ENCODE measurements at places on chromosomes 2 and 18.

DNA sequence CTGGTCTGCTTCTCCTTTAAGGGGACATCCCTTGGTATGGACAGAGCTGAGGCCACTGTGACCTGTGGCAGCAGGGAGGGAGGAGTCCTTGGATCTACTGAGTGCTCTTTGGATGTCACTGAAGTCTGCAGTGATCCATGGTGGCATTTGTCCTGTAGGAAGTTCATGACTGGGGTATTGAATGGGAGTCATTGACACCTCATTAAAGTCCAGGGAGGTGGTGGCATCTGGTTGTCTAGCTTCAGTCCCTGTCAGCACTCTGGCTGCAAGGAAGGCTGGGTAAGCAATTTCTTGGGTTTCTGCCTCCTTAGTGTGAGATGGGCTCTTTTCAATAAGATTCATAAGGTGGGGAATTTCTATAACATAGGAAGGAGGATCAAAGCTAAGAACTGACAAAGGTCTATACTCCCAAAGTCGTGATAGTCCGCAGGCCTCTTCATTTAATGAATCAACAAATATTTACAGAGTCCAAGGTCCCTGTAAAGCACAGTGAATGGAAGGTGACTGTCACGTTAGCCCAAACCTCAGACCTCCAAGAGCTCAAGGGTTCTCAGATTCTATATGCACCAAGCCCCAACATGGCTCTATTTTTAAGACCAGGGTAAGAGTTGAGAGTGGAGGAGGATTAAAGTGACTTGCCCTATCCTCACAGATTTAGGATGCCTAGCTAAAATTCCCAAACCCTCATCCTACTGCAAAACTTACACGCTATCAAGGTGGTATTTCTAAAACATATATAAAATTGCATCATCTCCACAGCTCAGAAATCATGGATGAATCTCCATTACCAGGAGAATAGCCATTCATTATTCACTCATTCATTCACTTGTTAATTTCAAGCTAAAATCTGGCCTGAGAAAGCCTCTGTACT is 40.2 kb downstream of the THNSL2 start:
- DNase-seq = no peak

DNA sequence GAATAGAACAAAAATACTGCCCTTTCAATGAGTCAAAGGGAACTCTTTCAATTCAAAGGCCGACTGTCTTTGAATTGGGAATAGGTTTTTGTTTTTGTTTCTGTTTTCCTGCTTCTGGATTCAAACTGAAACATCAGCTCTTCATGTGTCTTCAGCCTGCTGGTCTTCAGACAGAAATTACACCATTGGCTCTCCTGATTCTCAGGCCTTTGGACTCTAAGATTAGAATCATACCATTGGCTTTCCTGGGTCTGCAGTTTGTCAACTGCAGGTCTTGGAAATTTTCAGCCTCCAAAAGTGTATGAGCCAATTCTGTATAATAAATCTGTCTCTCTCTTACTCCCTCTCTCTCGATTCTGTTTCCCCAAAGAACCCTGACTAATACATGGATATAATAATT is 31.1 kb downstream of the CTLA4 start:
- no peak for DNase-seq

DNA sequence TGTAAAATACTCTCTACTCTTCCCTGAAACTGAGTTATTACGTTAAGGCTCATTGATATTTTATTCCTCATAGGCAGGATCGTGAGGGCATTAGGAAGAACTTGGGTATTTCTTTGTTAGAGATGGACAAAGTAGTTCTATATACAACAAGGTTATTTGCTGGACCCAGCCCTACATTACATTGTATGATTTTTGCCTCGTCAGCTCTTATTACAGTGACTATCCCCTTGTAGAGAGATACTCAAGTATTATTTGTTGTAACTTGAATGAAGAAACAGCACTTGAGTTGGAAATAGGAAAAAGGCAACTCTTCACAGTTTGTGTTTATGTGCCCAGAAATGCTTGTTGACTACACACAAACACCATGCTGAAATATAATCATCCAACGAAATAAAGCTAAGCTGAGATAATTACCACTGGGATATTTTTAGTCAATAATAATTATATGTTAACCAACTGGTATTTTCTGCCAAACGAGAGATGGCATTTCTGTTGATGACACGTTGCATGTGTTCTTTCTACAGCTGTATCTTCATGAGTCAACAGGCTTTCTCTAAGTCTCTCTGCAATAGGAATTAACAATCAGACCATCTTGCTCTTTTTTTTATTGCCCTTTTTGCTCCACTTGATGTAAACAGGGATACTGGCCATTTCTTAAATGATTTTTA is 947.6 kb downstream of the DPP10 start:
- DNase-seq = no peak

GRCh38 chr2:238256594-238257104 is 16.8 kb upstream of the HES6 start:
- DNase-seq = peak; percentile 42

DNA sequence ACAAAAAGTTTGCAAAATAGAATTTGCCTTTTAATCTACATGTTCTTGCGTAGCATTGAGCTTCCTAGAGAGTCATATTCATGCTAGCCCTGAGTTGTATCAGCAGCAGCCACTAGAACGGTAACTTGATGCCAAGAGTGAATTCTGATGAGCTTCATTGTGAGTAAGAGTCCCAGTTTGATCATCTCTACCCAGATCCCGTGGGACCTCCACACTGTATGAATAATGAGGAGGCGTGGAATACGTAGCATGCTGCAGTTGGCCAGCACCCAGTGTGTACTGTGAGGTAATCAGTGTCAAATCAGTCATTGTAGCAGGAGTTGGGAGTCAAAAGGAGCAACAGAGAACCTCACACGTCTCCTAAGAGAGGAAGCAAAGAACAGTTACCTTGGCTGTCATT is 197.9 kb downstream of the NEDD4L start:
- no peak for DNase-seq

GRCh38 chr2:31038385-31038784 is 99.9 kb downstream of the GALNT14 start:
- DNase-seq = no peak

DNA sequence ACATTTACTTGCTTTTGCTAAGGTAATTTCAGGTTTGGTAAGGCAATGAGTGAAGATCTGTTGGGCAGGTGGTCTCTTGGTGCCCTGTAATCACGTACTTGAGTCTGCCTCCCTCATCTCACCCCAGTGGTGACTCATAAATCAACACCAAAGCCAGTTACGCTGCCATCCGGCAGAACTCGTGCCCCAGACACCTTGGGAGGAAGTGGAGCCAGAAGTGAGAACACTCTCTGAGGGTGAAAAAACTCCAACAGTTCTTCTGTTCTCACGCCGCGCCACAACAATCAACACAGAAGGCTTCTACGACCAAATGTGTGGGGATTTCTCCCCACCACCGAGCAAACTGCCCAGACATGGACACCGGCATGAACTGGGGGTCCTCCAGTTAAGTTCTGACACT is 206.2 kb downstream of the ARL4C start:
- peak; percentile 74 for DNase-seq

DNA sequence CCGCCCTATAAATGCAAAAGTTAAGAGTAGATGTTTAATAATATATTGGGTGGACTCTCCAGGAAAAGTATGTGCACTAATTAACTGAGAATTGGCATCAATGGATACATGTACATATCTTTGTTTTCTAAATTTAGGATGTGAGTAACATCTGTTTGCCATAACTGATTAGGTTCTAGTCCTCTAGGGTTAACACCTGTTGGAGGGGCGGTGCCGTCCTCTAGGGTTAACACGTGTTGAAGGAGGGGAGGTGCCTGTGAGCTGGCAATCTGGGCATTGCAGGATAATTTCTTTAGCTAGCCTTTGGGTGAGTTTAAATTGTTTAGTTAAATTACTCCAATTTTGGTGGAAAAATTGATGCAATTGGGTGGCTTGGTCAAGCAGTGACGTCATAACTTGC is 30.9 kb downstream of the HTR2B start:
- no peak for DNase-seq

DNA sequence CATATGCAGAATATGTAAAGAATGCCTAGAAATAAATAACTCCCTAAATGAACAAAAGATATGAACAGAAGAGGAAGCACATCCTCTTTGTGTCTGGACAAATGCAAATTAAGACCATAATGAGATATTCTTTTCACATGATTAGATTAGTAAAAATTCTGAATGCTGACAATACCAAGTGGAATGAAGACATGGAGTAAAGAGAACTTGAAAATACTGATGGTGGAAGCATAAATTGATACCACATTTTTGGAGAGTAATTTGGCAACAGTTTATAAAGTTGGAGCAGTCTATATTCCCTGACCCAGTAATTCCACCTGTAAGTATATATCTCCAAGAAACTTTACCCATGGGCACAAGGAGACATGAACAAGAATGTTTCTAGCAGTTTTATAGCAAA is 130.0 kb downstream of the CAPN13 start:
- no peak for DNase-seq

GRCh38 chr2:53969968-53970723 is 647 bp downstream of the PSME4 start:
- DNase-seq = no peak

- no peak for DNase-seq
Observed at GRCh38 chr2:54579682-54580620, 123.8 kb downstream of the SPTBN1 start.

GRCh38 chr18:58653814-58654509 is 17.3 kb upstream of the MALT1 start:
- DNase-seq = no peak

GRCh38 chr2:99729104-99730025 is 239.5 kb upstream of the REV1 start:
- no peak for DNase-seq

GRCh38 chr2:170869461-170869860 is 52.8 kb downstream of the GAD1 start:
- no peak for DNase-seq

DNA sequence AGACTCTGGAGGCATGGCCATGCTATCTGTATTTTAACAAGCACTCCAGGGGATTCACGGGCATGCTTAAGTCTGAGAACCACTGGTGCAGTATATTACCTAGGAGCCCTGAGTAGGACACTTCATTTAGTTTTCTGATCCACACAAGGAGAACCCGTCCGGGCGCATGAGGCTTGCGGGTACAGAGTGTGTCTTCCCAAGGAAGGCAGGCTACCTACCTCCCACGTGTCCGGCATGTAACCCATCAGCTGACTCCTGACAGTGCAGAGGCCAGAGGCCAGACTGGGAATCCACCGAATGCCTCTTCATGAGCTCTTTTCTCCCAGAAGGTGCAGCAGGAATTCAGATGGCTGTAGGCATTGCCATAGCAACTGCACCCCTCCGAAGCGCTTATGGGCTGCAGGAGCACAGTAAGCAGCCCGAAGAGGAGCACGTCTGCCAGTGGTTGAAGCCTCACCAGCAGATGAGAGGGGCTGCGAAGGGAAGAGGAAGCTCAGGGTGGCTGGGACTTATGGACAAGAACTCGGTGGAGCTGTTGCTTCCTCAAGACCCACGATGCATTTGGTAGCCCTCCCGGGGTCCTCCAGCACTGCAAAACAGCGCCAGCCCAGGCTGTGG is 33.8 kb upstream of the DNMT3A start:
- DNase-seq = no peak

DNA sequence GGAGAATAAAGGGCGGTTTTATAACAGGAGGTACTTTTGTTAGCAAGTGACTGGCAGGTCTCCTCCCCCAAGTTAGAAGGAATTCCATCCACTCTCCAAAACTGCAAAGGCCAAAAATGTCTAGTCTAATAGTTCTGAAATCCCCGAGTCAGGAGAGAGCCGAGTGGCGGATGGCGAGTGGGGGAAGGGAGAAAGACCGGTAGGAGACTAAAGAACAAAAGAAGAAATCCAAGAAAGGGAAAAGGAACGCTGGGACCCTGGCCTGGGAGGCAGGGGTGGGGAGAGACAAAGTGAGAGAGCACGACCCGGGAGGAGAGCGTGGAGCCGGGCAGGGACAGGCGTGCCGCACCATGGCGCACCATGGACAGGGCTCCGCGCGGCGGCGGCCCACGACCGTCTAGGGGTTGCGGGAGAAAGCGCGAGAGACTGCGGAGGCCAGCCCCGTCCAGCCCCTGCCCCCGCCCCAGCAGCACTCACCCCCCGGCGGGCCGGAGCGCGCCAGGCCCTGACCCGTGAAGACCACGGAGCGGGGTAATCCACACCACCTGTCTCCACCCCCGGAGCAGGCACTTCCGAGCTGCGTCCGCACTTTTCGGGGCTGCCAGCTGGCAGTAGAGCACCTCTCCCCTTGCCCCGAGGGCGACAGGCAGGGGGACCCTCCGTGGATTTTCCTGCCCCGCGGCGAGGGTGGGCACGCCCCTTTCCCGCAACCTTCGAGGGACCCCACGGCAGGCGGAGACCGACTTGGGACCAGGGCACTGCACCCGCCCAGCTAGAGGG is 1.6 kb downstream of the CDH2 start:
- DNase-seq = no peak

DNA sequence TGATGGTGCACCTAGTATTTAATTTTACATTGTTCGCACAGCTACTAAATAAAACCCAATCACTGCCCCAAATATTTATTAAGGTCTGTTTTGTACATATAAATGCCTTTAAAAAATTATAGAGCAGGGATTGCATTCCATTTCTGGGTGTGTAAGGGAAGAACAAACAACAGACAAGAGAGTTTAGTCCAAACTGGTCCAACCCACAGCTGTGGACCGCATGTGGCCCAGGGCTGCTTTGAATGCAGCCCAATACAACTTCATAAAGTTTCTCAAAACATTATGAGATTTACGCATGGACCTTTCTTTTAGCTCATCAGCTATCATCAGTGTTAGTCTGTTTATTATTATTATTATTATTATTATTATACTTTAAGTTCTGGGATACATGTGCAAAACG is 114.8 kb upstream of the LRATD1 start:
- no peak for DNase-seq

DNA sequence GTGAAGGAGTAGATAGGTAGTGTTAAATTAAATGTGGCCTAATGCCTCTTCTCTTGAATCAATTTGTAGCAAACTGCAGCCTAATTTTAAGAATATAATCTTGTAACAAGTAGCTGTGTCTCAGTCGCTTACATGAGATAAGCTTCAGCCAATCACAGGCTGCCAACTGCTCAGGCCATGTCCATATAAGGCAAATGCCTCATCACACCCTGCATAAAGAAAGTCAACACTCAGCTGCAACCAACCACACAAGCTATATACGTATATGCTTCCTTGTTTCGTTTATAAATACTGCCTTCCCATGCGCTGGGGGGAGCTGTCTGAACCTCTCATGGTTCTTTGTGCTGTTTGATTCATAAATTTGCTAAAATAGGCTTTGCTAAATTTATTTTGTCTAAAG is 476.3 kb downstream of the TRIB2 start:
- no peak for DNase-seq

DNA sequence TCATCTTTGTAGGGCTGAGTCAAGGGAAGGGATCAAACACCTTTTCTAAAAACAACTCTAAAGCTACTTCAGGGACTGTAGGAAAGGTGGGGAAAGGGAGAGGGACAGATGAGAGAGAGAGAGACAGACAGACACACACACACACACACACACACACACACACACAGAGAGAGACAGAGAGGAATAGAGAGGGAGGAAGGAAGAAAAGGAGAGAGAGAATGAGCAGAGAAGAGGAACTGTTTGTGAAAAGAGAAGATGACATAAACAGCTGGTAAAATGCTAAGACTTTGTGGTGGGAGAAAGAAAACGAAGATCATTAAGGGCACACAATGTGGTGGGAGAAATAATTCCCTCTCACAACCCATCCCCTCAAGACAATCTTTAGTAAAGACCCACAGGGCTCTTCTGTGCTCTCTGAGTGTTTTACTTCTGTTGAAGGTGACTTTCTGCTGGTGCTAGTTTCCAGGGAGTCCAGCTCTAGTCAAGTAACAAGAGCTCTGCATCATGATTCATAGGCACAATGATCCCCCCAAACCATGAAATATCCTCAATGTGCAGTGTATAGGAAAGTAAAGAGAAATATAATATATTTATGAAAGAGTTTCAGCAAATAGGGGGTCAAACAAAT is 77.2 kb upstream of the STK17B start:
- no peak for DNase-seq

- DNase-seq = no peak
Observed at GRCh38 chr2:1806254-1806653, 61.9 kb upstream of the PXDN start.
